ENCODE measurements at places on chromosomes 13 and 19.

DNA sequence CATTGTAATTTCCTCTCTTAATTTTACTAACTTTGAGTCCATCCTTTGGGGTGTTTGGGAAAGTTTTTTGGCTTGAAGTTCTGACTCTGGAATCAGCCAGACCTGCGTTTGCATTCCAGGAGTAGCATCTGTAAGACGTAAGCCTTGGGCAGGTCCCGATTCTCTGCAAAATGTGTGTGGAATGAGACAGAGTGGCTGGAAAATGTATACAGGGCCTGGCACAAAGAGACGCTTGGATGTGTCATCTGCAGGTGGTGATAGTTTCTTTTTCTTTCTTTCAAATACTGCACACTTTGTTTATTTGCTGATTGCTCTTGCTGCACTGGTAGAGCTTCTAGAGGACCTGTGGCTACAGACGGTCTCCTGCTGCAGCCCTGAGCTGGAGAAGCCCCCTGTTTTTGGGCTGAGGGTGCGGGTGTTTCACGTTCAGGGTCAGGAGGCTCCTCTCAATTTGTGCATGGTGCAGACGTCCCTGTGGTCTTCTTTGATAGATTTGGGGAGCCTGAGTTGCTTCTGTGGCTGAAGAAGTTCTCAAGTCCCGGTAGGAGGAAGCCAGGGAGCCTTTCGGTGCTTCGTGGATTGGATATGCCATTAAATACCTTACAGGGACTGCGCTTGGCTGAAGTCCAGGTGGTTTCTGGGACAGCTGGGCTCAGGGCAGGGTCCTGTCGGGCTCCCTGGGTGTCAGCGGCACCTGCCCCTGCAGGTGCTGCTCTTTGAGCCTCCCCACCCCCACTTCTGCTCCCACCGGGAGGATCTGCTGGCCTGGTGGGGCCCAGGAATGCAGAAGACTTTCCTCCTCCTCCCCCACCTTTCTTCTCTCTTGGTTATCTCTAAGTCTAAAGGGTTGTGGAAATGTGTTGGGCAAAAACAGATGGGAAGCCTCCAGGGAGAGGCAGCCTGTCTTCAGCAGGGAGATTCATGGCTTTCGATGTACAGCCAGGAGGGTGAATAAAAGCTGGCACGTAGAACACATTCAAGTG is 44.0 kb upstream of the GAS6 start:
- peak; percentile 80 for DNase-seq

DNA sequence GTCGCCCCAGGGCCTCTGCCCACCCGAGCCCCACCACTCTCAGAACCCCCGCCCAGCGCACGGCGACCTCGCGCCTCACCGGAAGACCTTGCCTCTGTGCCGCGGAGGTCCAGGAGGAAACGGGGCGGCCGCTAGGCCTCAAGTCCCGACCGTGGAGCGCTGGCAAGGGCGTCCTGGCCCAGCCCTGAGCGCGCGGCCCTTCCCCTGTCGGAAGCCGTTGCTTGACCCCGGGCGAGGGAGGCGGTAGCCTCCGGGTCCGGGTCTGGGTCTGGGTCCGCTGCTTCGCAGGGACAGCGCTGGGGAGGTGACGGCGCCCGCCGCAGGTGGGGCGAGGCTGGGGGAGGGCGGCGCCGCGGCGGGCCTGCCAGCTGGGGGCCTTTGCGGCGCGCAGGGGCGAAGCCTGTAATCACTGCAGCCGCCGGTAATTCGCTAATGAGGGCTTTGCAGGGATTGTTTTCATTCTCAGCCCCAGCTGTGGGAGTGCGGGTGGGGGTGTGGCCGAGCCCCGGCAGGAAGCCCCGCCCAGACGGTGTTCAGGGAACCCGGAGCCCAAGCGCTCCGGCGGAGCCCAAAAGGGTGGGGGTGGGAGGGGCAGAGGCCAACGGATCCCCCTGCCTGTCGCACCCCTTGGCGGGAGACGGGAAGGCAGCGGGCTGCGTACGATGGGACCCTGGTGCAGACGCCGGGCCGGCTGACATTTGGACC is 8.6 kb downstream of the C19orf25 start:
- no peak for DNase-seq

- DNase-seq: no peak
Observed at GRCh38 chr13:65768545-65768944, 1461.6 kb downstream of the PCDH9 start.

- no peak for DNase-seq
Observed at GRCh38 chr19:48085904-48086864, 24.4 kb downstream of the PLA2G4C start.

GRCh38 chr19:49798574-49798973 is 14.5 kb downstream of the FUZ start:
- DNase-seq: no peak

DNA sequence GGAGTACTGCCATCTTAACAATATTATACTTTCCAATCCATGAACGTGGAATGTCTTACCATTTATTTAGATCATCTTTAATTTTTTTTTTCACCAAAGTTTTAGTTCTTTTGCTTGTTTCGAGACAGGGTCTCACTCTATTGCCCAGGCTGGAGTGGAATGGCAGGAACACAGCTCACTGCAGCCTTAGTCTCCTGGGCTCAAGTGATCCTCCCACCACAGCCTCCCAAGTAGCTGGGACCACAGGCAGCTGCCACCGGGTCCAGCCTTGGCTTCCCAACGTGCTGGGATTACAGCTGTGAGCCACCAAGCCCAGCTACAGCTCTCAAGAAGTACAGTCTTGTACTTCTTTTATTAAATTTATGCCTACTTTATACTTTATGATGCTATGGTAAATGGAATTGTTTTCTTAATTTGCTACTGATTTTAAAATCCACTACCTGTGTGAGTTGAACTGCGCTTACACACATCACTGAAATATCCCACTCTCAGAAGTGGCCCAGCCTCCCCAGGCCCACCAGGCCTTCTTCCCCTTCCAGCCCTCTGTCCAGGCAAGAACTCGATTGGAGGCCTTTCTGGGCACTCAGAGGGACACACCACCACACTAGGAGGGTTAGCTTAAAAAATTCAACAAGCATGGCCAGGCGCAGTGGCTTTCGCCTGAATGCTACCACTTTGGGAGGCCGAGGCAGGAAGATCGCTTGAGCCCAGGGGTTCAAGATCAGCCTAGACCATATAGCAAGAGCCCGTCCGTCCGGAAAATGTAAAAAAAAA is 1.0 kb upstream of the PGLS start:
- DNase-seq: no peak

DNA sequence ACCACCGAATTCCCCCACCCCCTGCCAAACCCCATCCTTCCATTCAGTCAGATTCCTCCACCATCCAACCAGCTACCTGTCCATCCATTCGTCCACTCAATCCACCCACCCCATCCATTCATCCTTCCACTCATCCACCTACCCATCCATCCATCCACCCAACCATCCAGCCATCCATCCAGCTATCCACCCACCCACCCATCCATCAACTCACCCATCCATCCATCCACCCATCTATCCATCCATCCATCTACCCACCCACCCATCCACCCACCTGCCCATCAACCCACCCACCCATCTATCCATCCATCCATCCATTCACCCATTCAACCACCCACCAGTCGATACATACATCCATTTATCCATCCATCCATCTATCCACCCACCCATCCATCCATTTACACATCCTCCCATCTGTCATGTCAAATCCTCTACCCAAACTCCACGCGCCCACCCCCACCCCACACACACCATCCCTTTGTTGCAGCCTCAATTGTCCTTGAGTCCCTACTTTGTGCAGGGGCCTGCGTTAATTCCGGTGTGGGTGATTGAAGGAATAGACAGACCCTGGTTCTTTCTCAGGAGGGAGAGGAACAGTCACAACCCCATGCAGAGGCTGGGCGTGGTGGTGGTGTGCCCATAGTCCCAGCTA is 5.3 kb upstream of the SLC5A5 start:
- DNase-seq: no peak

- DNase-seq: no peak
Observed at GRCh38 chr19:46761418-46761831, 15.2 kb upstream of the STRN4 start.

GRCh38 chr13:62014299-62014698 is 598.6 kb upstream of the PCDH20 start:
- DNase-seq: peak; percentile 70

- no peak for DNase-seq
Observed at GRCh38 chr13:73162912-73163911, 104.4 kb downstream of the KLF5 start.
